ENCODE measurements at places on chromosomes 4 and X.

- no peak for DNase-seq
Observed at GRCh38 chr4:14313757-14314156, 686.2 kb upstream of the BOD1L1 start.

GRCh38 chr4:188603646-188604045 is 464.4 kb downstream of the TRIML1 start:
- DNase-seq, result no peak

DNA sequence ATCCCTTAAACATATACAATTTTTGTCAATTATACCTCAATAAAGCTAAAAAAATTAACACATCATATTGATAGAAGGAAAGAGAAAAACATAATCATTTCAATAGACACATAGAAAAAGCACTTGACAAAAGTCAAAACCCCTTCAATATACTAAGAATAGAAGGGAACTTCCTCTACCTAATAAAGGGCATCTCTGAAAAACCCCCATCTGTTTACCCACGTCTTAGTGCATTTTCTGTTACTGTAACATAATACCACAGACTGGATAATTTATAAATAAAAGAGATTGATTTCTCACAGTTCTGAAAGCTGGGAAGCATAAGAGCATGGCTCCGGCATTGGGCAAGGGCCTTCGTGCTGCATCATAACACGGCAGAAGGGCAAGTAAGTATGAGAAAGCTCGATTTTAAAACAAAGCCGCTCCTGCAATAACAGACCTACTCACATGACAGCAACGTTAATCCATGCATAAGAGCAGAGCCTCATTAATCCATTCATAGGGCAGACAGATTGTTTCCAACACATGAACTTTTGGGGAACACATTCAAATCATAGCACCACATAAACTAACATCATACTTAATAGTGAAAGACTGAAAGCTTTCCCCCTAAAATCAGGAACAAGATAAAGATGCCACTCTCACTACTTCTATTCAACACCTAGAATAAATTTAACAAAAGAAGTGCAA is 15.7 kb downstream of the STEEP1 start:
- DNase-seq, result no peak

DNA sequence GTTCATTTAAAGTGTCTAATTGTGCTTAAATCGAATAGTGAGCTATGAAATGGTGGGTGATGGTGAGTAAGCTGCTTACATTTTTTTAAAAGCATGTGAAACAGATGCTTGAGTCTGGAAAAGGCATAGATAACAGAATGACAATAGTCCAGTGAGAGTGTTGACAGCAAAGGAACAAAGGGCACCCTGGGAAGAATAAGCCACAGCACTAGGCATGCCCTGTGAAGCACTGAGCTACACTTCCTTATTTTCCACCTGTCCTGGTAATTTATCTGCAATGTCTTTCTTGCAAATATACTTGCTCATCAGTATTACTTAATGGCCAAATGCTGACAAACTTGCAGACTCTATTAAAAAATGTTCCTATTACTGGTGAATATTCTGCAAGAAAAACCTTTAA is 168.7 kb downstream of the PRDM5 start:
- no peak for DNase-seq

DNA sequence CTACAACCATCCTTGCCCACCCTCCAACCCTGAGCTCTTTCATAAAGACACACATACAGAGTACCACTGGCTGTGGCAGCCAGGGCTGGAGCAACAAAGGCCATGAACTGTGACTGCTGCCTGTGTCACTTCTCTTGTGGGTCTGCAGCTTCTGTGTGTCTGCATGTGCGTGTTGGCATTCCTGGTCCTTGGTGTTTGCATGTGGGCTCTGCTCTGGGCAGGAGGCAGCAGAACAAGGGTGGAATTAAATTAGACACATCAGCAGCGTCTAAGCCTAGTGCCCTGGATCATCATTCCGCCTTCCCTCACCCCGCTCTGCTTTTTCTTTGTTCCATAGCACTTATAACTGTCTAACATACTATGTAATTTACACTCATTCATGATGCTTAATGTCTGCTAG is 157.7 kb downstream of the MGST2 start:
- no peak for DNase-seq

DNA sequence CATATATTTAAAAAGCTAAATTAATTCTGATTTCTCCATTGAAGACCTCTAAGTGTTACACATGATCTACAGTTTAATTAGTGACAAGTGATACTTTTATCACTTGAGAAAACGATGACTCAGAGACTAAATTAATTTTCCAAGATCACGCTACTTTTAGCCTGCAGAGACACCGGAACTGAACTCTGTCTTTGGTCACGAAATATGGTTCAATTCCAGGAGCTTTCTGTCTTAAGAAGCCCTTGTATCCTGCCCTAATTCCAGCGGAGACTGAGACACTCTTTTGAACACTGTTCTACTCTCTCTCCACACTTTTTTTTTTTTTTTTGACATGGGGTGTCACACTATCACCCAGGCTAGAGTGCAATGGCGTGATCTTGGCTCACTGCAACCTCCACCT is 63.6 kb downstream of the IRF2 start:
- no peak for DNase-seq

DNA sequence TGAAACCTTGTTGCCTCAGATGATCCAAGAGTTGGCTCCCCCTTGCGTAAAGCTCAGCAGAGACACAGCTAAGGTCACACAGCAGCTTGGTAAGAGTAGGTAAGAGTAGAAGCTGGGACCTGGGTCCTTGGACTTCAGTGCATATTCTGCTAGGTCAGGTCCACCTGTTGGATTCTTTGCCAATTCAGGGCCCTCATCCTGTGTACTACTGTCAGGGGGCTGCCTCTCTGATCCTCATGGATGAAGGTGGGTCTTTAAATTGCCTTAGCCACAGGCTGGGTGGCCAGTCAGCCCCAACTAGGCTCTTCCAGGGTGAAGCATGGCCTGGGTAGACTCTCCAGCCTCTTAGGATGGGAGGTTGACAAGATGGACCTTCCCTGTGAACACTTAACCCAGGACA is 155.8 kb downstream of the AMMECR1 start:
- no peak for DNase-seq

- no peak for DNase-seq
Observed at GRCh38 chr4:47801481-47802002, 36.3 kb downstream of the CORIN start.

DNA sequence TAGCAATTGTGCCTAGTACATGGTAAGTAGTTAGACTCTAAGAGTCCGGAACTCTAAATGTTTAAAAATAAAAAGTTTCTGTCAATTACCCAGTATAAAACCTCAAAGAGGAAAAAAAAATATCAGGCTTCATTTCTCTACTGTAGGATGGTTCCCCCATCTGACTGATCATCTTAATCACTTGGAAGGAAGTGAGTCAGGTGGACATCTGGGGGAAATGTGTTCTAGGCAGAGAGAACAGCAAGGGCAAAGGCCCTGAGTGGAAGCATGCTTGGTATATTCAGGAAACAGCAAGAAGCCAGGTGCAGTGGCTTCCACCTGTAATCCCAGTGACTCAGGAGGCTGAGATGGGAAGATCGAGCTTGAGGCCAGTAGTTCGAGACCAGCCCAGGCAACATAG is 2.9 kb upstream of the EIF1AX start:
- DNase-seq, result peak; percentile 4

DNA sequence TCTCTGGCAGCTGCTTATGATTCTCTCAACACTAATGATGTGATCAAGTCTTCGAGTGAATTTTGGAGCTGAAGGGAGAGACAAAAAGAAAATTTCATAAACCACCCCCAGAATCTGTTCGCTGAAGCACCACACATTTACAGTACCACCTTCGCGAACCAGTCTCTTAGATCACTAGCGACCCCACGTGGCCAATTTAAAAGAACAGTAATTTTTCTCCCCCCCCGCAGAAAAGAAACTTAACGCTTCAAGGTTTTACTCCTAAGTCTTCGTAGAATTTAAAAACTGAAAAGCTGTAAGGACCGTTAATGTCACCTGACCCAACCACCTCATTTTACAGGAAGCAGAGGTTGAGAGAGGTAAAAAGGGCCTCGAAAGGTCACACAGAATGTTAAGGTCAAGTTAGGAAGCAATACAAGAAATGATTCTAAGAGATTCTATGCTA is 187.5 kb downstream of the QDPR start:
- peak; percentile 31 for DNase-seq

DNA sequence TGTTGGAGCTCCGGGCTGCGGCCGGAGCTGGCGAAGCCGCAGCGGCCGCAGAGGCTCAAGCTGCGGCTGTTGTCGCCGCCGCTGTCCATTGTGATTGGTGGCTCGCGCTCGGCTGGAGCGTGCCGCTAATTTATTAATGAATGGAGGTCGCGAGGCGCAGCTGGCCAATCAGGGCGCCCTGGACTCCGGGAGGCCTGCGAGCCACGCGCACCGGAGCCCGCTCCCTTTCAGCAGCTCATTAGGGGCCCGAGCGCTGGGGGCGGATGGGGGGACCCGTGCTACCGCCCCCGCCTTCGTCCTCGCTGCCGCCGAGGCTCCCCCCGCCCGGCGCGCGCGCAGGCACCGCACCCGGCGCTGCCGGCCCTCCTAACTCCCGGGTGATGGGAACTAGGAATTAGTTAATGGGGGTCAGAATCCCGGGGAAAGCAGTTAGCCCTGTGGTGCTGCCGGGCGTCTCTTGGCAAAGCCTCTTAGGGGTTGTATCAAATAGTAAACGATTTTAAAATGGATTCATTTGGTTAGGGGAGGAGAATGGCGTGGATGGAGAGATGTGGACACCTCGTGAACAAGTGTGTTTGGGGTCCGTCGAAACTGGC is 589 bp upstream of the NEUROG2 start:
- DNase-seq, result no peak

DNA sequence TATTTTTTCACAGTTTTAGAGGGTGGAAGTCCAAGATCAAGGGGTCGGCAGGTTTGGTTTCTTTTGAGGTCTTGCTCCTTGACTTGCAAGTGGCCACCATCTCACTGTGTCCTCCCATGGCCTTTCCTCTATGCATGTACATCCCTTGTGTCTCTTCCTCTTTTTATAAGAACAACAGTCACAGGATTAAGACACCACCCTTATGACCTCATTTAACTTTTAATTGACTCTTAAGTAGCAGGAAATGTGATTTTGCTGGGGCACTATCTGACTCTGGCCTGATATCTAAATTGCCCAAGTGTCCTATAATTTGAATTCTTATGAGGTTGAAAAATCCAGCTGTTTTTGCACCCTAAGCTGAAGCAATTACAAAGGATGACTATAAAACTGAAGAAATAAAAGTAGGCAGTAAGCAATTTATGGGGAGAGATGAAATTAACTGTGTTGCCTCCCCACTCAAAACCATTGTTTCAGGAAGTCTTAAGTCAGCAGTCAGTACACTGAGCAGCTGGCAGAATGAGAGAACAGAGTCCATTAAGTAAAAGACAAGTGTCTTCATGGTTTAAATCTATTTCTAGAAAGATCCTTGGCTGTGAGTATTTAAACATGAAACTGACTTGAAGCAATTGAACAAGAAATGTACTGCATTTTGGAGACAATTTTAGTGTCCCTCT is 601.3 kb downstream of the SPRY1 start:
- no peak for DNase-seq

DNA sequence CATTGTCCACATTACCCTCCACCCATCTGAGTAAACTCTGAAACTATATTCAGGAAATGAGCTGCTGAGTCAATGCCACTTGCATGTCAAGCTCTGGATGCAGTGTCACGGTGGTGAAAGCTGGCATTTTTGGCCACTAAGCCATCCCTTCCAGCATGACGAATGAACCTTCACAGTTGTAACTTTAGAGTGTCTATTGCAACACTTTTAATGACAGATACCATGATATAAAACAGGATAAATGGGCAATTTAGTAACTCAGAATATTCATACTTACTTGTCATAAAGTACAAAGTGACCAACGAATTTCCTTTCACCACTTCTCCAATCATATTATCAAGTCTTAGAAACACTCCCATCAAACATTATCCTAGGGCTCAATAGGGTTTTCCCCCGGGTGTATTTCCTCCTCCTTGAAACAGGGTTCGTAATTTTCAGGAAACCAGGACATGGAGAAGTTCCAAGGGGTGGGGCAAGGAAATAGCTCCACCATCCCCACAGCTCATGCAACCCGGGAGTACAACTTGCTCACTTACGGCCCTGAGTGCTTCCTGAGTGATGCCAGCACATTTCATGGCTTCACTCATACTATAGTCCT is 73.1 kb downstream of the MTHFD2L start:
- DNase-seq, result no peak

- peak; percentile 63 for DNase-seq
Observed at GRCh38 chr4:6200011-6200921, at the start of gene JAKMIP1. TSS of gene JAKMIP1 (minus strand) at chr4:6200549. CDS start at chr4:6112850, 87,699 bp downstream.

GRCh38 chr4:152972821-152973628 is 36.9 kb downstream of the FHDC1 start:
- DNase-seq, result no peak

- DNase-seq, result no peak
Observed at GRCh38 chr4:82984459-82984858, 26.2 kb downstream of the LIN54 start.

DNA sequence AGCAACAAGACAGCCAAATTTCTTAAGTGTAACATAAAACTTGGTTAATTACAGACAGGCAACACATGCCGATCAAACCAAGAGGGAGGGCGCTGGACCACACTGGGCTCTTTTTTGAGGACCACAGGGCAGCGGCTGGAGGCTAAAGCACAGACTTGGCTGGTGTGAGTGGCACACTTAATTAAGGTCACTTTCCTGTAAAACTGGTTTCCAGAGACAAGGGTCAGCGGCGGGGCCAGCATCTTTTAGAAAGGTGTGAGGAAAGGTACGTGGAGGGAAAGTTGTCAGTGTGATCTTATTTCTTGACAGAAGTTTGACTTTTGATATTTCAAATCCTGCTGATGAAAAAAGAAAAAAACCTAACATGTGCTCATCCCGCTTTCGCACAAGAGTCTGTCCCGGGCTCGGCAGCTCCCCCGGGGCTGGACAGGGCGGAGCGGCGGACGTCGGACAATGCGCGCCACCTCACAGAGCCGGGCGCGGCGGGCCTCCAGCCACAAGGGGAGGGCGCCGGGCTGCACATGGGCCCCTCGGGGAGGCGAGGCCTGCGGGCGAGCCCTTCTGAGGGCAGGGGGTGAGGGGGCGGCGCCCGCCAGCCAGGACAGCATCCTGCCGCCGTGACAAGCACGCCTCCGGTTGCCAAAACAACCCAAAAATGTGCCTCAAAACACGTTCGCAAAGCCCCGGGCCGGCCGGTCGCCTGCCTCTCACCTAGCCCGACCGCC is 660 bp upstream of the HSPA4L start:
- DNase-seq, result no peak

GRCh38 chr4:98510757-98511517 is 147.5 kb downstream of the TSPAN5 start:
- no peak for DNase-seq

DNA sequence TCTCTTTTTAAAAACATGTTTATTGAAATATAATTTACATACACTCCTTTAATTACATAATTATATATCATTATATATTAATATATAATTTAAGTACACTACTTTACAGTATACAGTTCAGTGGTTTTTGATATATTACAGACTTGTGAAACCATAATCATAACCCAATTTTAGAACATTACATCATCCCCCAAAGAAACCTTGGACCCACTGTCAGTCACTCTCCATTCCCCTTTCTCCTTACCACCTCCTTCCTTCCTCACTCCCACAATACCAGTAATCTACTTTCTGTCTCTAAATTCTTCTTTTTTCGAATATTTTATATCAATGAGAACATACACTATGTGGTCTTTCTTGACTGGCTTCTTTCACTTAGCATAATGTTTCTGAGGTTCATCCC is 17.9 kb upstream of the EXOSC9 start:
- no peak for DNase-seq
